ENCODE measurements at places on chromosomes 11 and 22.

DNA sequence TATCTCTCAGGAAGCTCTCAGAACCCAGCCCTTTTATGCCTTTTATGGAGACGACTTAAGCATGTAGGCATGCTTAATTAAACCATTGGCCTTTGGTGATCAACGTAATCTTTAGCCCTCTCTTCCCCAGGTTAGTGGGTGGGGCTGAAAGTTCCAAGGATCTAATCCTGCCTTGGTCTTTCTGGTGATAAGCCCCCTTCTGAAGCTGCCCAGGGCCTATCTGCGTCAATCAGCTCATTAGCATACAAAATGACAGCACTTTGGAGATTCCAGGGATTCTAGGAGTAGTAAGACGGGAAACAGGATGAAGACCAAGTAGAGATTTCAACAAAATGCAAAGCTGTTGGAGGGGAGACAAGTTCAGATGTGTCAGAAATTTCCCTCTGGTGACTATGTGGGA, 3.1 kb downstream of the FAM118A start:
- DNase-seq, result no peak

DNA sequence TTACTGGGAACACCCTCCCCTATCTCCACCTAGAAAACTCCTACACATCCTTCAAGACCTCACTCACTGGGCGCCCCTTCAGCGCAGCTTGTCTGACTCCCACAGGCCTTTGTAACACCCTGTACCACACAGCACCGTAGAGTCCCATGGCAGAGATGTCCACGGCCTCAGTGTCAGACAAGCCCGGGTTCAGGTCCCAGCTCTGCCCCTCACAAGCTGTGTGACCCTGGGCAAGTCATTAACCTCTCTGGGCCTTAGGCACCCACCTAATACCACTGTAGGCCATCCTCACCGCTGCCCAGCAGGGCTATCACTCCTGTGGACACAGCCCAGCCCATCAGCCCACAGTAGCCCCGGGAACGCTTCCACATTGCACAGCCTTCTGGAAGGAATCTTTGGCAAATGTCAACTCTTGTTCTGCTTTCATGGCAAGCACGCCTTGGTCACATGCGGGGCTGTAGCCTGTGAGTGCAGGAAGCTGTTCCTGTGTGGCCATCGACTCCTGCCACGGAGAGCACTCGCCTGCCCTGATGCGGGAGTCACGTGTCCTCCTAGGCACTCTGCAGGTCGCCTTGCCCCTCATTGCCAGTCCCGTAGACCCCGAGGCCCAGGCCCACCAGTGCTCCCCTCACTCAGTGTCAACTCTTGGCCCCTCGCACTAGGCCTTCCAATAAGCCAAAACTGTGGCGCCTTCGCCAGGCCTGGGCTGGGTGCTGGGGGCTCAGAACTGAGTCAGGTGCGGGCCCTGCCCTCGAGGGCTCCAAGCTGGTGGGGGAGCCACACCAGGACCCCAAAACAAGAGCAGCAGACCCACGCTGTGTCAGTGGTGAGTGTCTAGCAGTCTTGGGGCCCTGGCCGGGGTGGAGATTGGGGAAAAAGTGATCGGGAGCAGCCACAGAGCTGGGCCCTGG, 32.9 kb upstream of the RFPL3 start:
- no peak for DNase-seq

DNA sequence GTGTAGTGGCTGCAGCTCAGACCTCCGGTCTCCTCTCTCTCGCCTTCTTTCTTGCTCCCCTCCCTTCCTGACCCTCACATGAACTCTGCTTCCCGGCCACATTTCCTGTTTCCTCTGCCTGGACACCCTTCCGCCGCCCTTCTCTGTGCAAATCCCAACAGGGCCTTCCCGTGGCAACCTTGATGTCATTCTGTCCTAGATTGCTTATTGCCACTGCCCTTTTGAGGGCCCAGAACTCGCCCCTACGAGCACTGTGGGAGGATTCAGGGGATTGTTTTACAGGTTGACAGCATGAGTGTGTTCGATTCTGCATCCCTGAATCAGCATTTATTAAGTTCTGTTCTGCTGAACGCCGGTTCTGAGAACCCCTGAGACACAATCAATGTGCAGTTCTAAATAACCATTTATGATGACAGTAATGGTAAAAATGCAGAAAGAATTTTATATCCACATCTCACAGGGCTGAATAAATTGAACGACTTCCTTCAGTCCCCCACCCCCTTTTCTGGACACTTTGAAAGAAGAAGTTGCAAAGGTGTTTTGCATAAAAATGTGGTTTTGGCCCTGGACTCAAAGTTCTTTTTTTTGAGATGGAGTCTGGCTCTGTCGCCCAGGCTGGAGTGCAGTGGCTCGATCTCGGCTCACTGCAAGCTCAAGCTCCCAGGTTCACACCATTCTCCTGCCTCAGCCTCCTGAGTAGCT, 6.4 kb downstream of the BATF2 start:
- no peak for DNase-seq

DNA sequence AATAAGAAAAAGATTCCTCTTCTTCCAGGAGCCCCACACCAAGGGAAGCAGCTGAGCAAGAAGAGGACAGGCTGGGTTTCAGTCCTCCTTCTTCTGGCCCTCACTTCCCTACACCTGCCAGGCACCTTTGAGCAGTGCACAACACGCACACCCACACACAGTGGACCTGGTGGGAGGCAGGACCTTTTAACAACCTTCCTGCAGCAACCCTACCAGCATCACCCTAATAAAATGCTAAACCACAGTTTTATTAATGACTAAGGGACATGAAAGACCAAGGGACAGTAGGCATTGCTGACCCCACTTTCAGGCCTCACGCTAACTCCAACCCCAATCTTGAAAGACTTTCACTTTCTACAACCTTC, 12.2 kb downstream of the ARAP1 start:
- DNase-seq, result no peak

DNA sequence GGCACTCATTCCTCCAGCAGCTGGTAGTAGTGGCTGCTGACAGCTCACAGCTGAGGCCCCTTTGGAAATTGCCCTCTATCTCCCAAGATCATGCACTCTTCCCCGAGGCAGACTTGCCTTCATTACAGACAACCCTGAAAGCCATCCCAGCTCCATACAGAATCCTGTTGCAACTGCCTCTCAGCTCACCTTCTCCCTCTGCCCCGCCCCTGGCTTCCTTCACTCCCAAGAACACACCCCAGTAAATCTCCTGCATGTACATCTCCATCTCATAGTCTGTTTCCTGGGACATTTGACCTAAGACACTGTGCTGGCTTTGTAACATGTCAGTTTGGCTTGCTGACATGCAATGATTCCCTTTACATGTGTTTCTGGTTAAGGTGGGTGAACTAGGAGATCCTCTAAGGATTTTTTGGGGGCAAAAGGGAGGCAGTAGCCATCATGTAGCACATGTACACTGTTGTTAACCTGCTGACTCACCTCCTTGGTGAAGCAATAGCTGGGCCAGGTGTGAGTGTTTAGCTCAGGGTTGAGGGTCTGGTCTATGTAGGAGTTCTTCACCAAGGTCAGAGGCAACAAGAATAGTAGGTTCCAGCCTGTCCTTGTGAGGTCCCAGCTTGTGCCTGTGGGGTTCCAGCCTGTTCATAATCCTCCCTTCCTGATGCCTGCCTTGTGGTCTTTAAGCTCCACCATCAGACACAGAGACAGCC, 179.6 kb downstream of the CSNK2A3 start:
- no peak for DNase-seq

- no peak for DNase-seq
Measured at GRCh38 chr11:36073411-36074203, 129.7 kb downstream of the LDLRAD3 start.

DNA sequence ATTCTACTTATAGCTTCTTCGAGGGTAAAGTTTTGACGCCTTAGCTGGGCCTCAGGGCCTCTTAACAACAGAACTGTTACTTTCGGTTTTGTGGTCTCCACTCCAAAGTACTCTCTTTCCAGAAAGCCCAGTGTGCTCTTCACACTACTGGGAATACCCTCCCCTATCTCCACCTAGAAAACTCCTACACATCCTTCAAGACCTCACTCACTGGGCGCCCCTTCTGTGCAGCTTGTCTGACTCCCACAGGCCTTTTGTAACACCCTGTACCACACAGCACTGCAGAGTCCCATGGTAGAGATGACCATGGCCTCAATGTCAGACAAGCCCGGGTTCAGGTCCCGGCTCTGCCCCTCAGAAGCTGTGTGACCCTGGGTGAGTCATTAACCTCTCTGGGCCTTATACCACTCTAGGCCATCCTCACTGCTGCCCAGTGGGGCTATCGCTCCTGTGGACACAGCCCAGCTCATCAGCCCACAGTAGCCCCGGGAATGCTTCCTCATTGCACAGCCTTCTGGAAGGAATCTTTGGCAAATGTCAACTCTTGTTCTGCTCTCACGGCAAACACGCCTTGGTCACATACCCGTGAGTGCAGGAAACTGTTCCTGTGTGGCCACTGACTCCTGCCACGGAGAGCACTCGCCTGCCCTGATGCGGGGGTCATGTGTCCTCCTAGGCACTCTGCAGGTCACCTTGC, 51.4 kb downstream of the SHISAL1 start:
- DNase-seq, result no peak

- DNase-seq, result no peak
Measured at GRCh38 chr11:44912270-44912987, 38.3 kb downstream of the TP53I11 start.

DNA sequence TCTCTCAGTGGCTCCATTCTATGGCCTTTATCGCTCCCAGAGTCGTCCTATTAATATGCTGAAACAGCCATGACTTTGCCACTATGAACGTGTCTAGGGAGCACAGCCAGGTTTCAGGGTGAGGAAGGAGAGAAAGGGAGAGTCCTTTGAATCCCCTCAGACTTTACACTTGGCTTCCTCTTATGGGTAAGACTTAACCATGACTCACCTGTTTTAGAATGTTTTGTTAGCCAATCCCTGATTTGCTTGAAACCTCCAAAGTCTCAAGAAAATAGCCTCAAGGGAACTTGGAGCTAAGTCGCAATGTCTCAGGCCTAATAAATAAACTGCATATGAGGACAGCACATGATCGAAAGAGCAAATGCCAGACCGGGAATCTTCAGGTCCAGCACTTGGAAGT, 131.2 kb upstream of the RCN1 start:
- DNase-seq, result no peak

GRCh38 chr11:36449561-36450096, 60.4 kb downstream of the TRAF6 start:
- no peak for DNase-seq

GRCh38 chr11:77135069-77135468, 7.0 kb downstream of the MYO7A start:
- DNase-seq, result no peak

DNA sequence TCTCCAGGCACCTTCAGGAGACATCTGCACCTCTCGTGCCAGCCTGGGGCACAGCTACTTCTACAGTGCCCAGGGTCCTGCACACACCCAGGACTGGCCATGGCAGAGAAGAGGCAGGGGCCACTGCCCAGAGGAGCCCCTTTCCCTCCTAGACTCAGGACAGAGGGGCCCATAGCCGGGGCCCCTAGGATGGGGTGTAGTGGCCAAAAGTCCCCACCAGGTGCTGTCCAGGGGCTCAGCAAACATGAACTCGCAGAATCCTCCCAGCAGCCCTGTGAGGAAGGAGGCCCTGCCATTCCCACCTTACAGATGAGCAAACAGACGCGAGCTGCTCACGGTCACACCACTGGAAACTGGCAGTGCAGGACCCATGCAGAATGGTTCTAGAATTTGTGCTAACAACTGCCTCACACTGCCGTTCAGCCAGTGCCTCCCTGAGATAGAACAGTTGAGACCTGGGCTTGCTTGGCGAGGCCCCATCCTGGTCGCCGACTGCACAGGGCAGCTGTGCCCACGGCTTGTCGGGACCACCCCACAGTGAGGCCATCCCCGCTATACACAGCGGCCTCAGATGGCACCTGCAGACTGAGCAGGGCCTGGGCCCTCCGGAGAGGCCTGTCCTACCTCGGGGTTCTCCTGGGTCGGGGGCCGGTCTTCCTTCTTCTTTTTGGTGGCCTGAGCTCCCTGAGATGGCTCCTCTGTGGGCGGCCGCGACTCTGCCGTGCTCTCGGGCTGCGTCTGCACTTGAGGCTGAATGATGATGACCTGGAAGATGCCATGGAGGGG, 96.4 kb downstream of the PHF21B start:
- DNase-seq, result no peak

- peak; percentile 56 for DNase-seq
Measured at GRCh38 chr11:75577207-75577606, 15.2 kb downstream of the SERPINH1 start.

DNA sequence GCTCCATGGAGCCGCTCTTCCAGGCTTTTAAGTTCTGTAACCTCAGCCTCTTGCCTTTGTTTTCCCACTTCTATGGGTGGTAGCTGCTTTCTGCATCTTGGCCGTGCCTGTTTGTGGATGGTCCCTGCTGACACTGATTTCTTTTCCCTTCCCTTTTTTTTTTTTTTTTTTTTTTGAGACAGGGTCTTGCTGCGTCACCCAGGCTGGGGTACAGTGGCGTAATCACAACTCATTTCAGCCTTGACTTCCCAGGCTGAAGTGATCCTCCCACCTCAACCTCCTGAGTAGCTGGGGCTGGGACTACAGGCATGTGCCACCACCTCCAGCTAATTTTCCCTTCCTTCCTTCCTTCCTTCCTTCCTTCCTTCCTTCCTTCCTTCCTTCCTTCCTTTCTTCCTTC, 57.7 kb upstream of the EP300 start:
- DNase-seq, result no peak

DNA sequence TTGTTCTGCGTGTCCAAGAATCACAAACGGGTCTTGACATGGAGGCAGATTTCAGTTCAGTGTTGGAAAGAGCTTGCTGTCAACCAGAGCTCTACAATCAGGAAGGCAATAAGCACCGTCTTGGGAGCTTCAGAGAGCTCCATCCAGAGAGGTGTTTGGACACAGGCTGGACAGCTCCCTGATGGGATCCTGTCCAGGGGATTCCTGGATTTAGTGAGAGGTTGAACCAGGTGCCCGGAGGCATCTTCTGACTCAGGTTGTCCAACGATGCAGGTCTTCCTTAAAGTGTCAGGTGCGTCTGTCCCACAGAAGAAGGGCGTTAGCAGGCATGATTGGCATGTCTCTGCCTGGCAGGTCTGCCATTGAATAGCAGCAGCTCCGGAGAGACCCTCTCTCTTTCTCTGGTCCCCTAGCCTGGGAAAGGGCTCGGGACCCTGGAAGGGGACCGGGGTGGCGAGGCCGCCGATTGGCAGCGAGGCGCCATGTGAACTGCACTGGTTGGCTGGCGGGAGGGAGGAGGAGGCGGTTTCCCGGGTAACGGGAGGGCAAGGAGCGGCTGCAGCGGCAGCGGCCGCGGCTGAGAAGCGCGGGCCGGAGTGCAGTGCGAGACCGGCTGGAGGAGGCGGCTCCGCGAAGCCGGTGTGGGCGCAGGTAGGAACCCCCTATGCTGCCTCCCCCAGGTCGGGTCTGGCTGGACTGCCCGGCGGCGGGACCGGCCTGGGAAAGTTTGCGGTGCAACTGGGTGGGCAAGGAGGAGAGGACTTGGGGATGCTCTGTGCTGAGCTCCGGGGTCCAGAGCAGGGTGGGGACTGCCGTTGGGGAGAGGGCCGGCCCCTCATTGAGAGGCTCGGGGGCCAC, 104.1 kb upstream of the E2F8 start:
- DNase-seq, result no peak

- no peak for DNase-seq
Measured at GRCh38 chr11:2277008-2277346, 6.6 kb upstream of the ASCL2 start.

- DNase-seq, result no peak
Measured at GRCh38 chr22:22159384-22159783, 85.2 kb upstream of the VPREB1 start.

Data from activated CD4-positive, alpha-beta T cell treated with anti-CD3 and anti-CD28 coated beads for 24 hours (primary cell).